GM23248 (cell line): ENCODE measurements at places on chromosomes 6 and 20. TPM values are rescaled to one million over a fixed set of nuclear protein-coding genes. Genes with fewer than 3 reads are reported as not detected.

DPPA5 gene
- polyA plus RNA-seq, result not detected in 2 replicates

ID1 gene
- polyA plus RNA-seq, result 248 TPM in 2 replicates

- peak; percentile 71 for DNase-seq
Measured at GRCh38 chr6:108562503-108562993, 1.8 kb downstream of the FOXO3 start.

SYNDIG1 gene
- 0.91 and 1.6 TPM in 2 replicates for polyA plus RNA-seq

DNA sequence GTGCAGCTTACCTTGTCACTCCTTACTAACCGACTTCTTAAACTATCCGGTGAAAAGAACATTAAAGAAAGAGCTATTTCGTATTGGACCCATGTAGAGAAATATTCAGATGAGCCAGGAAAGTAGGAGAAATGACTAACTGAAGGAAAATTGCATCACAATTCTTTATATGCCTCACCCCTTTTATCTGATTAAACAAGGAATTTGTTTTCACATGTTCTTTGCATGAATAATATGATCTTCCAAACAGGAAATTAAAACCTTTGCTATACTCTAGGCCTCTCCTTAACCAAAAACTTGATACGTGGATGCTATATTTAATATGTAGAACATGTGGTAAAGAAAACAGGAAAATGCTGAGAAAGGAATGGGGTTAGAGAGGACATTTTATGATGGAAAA lies 41.9 kb upstream of the LRRC1 start:
- peak; percentile 89 for DNase-seq

DNA sequence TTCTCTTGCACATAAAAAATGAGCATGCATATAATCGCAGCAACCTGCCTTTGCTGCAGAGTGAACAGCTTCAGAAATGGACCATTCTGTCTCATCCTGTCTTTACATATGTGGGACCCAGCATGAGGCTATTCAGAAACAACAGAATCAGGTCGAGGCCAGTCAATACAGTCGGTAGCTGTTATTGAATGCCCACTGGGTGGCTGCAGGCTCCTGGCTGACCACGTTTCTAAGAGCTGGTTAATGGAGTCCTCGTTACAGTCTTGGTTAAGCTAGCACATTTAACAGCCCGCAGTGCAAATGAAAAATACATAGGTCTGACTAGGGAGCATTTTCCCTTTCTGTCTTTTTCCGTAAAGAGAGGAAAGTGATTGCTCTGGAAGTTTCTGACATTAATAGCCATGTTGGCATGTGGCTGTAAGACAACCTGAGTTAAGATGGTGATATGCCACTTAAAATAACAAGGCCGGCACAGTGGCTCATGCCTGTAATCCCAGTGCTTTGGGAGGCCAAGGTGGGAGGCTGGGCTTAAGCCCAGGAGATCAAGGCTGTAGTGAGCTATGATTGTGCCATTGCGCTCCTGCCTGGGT lies 75.0 kb downstream of the SHLD1 start:
- no peak for DNase-seq

- peak; percentile 52 for DNase-seq
Measured at GRCh38 chr6:12395898-12396297, 105.7 kb downstream of the EDN1 start.

NELFE gene
- polyA plus RNA-seq, result 108 and 114 TPM in 2 replicates

SIRPA gene
- 101 and 102 TPM in 2 replicates for polyA plus RNA-seq

DNA sequence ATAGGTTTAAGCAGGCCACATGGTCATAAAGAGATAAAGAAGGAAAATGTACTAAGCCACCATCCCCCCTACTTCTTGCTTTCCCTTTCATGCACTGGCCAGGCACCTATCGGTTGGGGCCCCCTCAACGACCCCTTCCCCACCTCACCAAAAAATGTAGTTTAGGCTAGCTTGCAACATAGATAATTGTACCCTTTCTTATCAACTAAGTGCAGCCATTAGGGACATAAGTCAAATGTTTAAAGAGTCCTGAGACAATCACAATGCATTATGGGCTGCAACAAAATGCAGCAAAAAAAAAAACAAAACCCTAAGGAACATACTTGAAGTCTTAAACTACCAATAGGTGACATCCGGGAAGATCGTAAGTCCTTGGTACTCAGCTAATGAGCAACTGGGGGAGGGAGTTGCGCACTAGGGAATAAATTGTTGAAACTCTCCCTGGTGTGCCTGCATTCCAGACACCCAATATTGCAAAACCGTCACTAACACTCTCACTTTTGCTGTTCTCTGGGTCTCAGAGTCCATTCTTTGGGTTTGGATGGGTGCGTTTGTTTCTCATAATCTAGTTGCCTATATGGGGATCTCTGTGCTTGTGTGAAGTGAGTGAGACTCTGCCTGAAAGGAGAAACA lies 12.4 kb upstream of the HLA-G start:
- no peak for DNase-seq

DNA sequence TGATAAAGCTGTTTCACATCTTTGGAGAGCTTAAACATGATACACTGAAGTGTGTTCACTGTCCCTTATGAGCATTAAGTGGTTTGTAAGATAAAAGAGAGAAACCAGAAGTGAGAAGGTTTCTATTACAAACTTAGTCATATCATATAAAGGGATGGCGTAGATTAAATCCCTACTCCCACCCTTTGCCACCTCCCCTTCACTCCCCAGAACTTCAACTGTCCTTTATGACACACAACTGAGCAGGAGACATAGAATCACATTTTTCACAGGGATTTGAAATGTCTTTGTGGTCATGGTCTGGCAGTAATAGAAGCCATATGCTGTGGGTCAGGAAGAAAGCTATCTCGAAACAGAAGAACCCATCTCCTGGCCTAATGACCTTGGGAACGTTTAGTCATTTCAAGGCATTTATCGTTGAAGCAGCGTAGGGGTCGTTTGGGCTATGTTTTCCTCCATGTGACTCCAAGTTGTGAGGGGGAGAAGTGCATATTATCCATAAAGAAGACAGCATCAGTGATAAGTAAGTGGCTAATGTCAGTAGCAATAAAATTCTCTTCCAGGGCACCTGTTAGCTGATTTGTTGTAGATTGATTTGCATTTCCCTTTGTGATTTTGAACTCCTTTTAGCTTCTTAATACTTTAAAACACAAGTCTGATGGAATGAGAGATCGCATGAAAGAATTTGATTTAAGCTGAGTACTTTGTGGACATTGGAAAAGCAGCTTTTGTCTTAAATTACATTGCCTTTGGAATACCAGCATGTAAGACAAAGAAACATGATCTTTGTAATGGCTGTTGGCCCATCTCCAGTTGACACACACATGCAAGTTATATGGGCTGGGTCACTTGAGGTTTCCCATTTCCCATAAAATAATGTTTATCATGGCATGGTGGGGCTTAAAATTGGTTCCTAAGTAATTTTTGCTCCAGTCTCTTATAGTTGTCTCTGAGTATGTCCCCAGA lies 501.5 kb upstream of the FLRT3 start:
- peak; percentile 3 for DNase-seq

GRCh38 chr6:157642736-157643135 lies 180.3 kb upstream of the SNX9 start:
- DNase-seq, result no peak

BMP5 gene
- polyA plus RNA-seq, result not detected in 2 replicates

CFAP61 gene
- polyA plus RNA-seq, result not detected in 2 replicates

DNA sequence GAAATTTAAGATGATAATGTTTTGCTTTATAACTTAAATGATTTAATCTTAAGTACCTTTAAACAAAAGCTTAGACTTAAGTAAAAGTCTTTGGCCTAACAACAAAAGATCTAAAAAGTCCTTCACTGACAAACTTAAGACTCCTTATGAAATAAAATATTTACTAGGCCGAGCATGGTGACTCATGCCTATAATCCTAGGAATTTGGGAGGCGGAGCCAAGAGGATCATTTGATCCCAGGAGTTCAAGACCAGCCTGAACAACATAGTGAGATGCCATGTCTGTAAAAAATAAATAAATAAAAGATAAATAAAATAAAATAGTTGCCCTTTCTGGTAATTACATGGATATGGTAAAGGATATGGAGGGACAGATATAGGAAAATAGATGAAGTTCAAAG lies 12.4 kb downstream of the KATNA1 start:
- DNase-seq, result peak; percentile 68

PACRG gene
- 0.42 TPM in 1 of 2 replicates, not detected in the other for polyA plus RNA-seq

PRDM13 gene
- not detected in 2 replicates for polyA plus RNA-seq

DNA sequence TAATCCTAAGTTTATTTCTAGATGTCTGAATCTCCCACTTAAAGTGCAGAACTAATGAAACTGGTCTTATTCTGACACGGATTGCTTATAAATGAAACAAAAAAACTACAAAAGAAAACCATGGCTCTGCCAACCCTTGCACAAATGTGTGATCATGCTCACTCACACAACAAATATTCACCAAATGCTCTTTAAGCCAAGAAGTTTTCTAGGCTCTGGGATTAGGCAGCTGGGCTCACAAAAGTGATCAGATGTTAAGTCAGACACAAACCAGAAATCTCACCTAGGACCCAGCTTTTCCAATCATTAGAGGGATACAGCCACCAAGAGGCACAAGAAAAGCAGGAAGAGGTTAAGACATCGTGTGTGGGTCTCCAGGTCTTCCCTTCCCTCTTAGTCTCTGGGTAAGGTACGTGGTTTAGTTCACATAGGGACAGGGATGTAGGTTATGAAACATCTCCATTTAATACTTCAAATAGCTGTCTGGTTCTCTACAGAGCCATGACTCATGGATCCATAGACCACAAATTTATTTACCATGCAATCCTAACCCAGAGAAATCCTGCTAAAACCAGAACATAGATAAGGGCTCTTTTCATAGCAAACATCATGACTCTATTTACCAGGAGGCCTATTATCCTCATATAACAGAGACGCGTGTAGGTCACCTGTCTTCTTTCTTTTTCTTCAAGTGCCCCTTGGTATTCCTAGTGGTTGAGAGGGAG lies 165.2 kb downstream of the WDR27 start:
- peak; percentile 65 for DNase-seq

DNA sequence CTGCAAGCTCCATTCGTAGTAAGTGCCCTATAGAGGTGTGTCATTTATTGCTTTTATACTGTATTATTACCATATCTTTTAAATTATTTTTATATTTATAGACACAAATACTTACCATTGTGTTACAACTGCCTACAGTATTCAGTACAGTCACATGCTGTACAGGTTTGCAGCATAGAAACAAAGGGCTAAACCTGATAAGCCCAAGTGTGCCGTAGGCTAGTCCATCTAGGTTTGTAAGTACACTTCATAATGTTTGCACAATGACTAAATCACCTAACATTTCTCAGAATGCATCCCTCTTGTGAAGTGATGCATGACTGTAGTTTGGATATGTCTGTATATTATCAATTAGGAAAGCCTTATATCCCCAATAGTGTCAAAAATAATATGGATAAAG lies 122.8 kb downstream of the CLVS2 start:
- DNase-seq, result no peak

GRCh38 chr6:32369660-32370059 lies 2.0 kb downstream of the TSBP1 start:
- DNase-seq, result peak; percentile 94
